ENCODE measurements at places on chromosomes 13 and 19.

DNA sequence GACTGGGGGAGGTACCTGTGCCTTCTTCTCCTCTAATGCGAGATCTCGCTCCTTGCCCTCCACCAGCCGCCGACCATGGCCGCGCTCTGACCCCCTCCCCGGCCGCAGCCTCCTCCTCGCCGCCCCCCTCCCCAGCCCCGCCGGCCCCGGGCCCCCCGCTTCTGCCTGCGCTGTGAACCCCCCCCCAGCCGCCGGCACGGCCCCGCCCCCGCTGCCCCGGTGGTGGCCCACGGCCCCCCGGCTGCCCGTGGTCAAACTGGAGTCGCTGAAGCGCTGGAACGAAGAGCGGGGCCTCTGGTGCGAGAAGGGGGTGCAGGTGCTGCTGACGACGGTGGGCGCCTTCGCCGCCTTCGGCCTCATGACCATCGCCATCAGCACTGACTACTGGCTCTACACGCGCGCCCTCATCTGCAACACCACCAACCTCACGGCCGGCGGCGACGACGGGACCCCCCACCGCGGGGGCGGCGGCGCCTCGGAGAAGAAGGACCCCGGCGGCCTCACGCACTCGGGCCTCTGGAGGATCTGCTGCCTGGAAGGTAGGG is at the start of gene CACNG8:
Gene CACNG8, plus strand, starts transcription at position 51 of the 545 bp plus-strand sequence.
- DNase-seq, result no peak

DNA sequence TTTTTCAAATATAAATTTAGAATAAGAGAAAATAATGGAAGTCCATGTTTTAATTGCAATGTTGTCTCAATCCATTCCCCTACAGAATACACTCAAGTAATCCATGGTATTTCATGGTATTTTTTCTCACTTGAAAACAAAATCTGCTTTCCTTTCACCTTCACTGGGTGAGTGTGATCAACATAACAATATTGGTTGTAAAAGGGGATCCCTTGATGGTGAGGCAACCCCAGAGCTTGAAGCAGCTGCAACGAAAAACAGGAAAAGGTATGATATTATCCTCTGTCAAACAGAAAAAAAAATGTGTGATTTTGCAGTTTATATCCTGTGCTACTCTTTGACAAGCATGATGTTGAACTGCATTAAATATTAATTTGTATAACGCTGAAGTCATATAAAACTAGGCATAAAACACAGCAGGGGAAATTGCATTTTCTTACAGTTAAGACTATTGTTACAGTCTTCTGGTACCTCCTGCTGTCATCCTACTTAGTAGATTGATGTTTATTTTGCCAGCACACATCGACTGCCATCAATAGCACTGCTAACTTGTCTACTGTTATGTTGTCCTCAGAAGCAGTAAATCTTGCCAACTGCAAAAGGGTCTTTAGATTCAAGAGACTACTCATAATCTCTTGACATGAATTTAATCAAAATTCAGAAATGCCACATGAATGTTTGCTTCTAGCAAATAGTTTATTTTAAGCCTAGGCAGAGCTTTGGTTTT is 373.1 kb upstream of the MIR17HG start:
- DNase-seq, result no peak

DNA sequence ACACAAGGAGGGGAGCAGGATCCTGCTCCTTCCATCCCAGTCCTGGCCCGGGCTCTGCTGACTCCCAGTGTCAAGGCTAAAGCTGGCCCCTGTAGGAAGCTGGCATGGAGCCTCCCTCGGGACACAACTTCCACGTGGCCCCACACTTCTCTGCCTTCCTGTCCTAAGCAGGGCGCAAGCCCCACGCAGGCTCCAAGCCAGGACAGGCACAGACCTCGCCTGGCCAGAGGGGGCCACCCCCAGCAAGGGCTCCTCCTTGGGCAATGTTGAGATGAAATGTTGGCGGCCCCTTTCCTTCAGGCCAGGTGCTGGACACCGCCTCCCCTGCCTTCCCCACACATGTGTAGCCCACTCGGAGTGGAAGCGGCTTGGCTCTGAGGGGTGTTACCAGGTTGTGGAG is 66.6 kb downstream of the COL4A1 start:
- DNase-seq, result no peak

GRCh38 chr19:34044021-34044420 is 128.3 kb upstream of the LSM14A start:
- no peak for DNase-seq

DNA sequence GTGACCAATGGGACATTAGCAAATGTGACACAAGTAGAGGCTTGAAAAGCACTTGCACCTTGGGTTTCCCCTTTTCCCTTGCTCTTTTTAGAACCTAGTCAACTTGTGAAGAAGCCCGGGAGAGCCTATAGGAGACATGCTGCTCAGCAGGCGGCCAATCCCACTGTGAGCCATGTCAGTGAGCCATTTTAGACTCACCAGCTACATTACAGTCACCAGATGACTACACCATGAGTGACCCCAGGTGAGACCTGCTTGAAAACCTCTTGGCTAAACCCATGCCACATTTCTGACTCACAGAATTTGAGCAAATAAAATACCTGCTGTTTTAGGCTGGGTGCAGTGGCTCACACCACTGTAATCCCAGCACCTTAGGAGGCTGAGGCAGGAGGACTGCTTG is 317.5 kb downstream of the KLF12 start:
- DNase-seq, result no peak

- peak; percentile 4 for DNase-seq
Observed at GRCh38 chr13:78022164-78022877, 103.7 kb upstream of the EDNRB start.

DNA sequence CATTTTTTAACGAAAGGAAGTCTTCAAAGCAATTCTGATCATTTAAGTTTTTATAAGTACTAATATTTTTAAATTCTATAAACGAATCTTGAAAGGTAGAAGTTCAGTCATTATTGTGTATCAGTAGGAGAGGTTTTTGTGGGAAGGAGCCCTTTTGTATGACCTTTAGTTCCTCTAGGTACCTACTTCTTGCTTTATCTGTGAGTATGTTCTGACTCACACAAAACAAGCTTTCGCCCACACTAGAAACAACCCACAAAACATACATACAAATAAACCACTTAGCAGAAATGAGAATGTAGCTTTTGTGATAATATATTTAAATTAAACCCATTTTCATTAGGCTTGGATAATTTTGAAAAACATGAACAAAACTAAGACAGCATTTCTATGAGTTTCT is 27.8 kb downstream of the ERCC5 start:
- no peak for DNase-seq

GRCh38 chr19:46489445-46490272 is 6.0 kb downstream of the PNMA8B start:
- DNase-seq, result no peak

GRCh38 chr19:588093-588740 is 1.5 kb upstream of the HCN2 start:
- DNase-seq, result no peak

- no peak for DNase-seq
Observed at GRCh38 chr13:93847162-93847561, 620.6 kb downstream of the GPC6 start.

DNA sequence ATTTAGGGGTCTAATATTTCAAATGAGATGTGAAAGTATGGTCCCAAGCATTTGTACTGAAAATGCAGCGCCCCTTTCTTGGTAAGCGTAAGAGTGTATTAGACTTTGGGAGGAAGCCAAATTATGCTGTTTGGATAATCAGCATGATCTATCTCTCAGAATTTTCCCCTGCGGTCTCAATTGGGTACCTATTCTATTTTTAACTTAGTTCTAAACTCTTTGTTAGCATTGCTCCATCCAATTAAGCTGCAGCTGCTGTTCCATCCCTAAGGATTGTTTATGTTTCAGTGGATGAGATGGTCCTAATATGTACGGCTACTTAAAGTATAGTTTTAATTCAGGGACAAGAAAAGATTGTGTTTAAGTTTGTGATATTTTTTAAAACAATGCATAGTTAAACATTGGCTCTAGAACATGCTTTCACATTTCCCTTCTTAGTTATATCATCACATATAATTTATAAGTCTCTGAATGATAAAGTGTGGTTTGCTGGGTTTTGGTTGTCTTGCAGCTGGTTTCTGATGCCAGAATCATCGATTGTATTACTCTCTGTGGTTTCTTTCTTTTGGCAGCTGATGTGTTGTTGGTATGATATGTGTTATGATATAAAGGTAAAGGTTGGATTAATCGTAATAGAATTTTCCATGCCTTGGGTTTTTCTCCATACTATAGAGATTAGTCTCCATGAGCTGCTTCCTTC is 15.0 kb downstream of the POLR1D start:
- no peak for DNase-seq

GRCh38 chr13:34335014-34336007 is 517.4 kb downstream of the RFC3 start:
- DNase-seq, result no peak

- no peak for DNase-seq
Observed at GRCh38 chr13:95403349-95404140, 102.3 kb upstream of the ABCC4 start.

DNA sequence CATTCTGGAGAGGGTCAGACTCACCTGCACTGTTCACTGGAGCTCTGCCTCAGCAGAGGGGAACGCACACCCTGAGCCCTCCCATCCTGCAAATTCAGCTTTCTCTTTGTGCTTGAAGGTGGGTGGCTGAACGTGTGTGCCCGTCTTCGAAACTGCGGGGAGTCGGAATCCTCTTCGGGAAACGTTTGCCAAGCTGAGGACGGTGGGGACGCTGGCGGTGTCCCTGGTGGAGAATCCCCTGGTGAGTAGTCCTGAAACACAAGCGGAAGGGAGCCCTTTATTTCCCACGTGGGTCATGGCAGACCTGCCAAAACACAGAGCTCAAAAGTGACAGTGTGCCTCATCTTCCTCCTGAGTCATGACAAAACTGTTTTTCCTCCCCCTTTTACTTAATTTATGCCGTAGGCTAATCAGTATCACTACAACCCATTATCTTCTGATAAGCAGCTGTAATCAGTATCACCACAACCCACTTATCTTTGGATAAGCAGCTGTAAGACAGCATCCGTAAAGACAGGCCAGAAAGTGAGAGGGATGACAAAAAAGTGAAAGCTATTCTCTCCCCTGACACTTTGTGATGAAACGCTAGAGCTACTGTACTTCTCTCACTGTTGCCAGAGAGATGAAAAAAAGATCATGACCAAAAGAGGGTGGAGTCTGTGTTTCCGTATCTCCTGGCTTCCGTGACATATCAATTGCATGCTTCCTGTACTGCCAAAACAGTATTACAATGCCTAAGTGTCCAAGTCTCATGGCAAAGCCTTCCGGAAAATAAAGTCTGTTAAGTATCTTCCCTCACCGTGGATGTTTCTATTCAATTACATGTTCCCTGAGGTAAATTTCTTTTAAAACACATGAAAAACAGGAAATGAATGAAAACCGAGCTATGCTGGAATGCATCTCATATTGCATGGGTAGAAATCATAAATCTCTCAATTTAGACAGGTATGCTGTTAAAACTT is 155.5 kb downstream of the TBC1D4 start:
- peak; percentile 47 for DNase-seq

- DNase-seq, result no peak
Observed at GRCh38 chr13:21176982-21177284, 475 bp downstream of the MRPL57 start.

DNA sequence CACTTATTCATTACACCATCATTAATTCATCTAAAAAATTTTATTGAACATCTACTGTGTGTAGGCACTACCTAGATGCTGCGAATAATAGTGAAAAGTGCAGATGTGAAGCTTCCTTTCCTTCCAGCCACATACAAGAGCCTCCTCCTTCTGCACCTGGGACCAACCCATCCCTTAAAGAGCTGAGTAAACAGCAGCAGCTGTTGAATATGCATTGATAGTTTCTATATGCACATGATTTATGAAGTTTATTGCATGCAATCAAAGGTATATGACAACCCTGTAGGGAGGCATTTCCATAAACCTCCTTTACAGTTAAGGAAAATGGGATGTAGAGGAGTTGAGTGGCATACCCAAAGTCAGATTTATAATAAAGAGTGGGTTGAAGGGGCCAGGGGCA is 110.3 kb upstream of the IPO5 start:
- no peak for DNase-seq

- DNase-seq, result no peak
Observed at GRCh38 chr13:65642996-65643395, 1587.1 kb downstream of the PCDH9 start.

GRCh38 chr19:7654401-7654800 is 14.4 kb upstream of the RETN start:
- DNase-seq, result no peak

GRCh38 chr13:59157181-59157580 is 1006.5 kb downstream of the DIAPH3 start:
- DNase-seq, result no peak

DNA sequence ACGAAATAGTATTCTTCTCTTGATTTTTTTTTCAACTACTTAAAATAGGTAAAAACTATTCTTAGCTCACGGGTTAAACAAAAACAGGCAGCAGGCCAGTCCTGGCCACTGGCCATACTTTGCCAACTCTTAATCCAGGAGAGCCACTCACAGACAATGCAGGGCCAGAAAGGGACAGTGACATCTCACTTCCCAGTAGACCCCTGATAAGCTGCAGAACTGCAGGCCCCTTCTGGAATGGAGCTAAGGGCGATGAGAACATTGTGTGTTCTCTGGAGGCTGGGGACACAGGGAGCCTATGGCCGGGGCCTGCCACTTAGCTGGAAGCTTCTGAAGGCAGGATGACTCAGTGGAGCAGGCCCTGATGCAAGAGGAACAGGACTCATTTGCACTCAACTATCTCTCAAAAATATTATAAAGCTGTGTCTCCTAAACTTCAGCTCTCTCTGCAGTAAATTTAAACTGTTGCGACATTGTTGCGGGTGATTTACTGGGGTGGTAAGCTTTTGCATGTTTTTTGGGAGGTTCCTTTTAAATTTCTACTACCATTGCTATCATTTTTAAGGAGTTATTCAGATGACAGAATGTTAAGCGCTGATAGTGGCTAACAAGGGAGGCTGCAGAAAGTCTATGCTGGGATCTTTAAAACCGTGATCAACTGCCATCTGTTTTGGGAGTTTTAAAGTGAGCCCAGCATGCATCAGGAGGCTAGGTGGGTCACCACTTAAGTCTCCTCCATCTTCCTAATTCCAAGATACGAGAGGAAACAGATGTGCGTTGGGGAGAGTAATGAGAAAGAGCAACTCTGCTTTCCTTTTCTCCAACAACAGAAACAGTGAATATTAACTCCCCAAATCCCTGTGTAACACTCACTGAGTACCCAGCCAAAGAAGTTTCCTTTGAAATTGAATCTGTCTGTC is 33.2 kb upstream of the KATNAL1 start:
- no peak for DNase-seq

- no peak for DNase-seq
Observed at GRCh38 chr19:27773318-27774094, 1439.4 kb downstream of the UQCRFS1 start.

- DNase-seq, result no peak
Observed at GRCh38 chr13:113129921-113130750, 7.5 kb downstream of the F10 start.

GRCh38 chr13:33917190-33917589 is 99.2 kb downstream of the RFC3 start:
- no peak for DNase-seq

GRCh38 chr13:95644601-95645052 is at the start of gene DZIP1:
Gene DZIP1 (minus strand): TSS chr13:95644706. CDS start chr13:95642029, 2,677 bp downstream.
- peak; percentile 25 for DNase-seq

Measured in activated CD4-positive, alpha-beta T cell treated with anti-CD3 and anti-CD28 coated beads for 24 hours (primary cell).